ENCODE measurements at places on chromosomes 11 and 22.
A peak's percentile ranks its signal among the peaks of the same experiment; 100 is the strongest.

GRCh38 chr11:68923614-68924013, 19.9 kb downstream of the IGHMBP2 start:
- DNase-seq, result no peak

DNA sequence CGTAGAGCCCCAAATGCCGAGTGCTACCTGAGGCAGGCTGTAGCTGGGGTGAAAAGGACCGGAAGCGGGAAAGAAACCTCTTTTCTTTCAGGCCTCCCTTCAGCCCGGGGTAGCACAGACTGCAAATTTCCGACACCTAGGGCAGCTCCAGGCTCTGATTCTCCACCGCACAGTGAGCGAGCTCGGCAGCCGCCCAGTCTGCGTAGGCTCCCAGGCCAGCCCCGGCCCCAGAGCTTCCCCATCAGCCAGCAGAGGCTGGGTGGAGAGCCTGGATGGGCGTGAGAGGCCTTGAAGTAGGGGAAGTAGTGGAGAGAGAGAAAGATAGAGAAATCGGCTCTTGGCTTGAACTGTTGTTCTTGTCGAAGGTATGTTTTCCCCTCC, 9.3 kb upstream of the PAX6 start:
- peak; percentile 70 for DNase-seq

GRCh38 chr11:62024936-62025486, 57.6 kb upstream of the FTH1 start:
- no peak for DNase-seq

- DNase-seq, result no peak
Observed at GRCh38 chr11:78428773-78429172, 11.2 kb upstream of the GAB2 start.

DNA sequence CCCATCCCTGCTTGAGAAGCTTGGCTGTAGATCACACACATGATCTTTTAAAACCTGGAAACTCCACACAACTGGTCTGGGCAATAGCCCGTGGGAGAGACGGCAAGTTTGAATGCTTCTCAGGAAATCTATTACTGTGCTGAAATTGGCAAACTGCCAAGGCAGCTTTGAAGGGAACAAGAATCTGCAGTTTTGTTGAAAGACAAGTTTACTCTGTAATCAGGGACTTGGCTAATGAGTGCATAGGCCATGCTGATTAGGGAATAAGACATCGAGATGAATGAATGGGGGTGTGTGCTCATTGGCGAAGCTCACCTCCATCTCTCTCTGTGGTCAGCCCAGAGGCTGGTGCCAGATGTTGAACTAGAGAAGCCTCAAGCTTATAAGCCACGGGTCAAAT, 218.8 kb downstream of the HIPK3 start:
- DNase-seq, result no peak

GRCh38 chr22:30327864-30328345, 1.2 kb upstream of the TBC1D10A start:
- no peak for DNase-seq

DNA sequence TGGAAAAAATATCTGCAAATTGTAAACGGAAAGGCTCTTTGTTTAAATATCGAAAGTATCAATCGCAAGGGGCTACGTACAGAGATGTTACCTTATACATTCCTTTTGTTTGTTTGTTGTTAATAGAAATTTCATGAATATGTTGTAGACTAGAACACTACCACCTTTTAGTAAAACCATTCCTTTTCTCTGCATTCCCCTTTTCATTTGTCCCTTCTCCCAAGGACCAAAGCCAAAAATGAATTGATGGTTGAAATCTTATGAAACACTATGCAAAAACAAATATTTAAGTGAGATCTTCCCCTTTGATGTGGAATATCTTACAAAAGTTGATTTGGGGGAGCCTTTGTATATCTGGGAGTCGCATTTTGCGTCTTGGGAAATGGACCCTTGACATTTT, 2.1 kb downstream of the SLC17A6 start:
- no peak for DNase-seq

- no peak for DNase-seq
Observed at GRCh38 chr11:42779555-42779954, 532.2 kb upstream of the API5 start.

GRCh38 chr11:64800303-64801157, 2.5 kb downstream of the MAP4K2 start:
- no peak for DNase-seq

- no peak for DNase-seq
Observed at GRCh38 chr11:3866206-3866605, 10.7 kb downstream of the STIM1 start.

GRCh38 chr11:65891219-65892136, 1.0 kb downstream of the CCDC85B start:
- DNase-seq, result no peak

DNA sequence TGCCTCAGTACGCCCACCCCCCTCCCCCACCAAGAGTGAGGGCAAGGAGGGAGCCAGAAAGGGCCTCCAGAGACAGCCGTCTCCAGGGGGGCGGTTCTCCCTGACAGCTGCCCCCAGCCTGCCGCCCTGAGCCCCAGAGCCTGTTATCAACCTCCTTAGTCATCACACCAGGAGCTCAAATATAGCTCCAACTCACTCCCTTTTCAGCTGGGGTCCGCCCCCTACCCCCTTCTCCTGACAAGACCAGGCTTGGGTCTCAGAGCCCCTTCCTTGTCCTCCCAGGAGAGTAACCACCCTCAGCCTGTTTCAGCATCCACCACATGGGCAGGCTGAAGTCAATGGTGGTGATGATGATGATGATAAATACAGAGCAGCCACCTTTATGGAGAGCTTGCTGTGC, 2.5 kb upstream of the INPP5J start:
- DNase-seq, result no peak

DNA sequence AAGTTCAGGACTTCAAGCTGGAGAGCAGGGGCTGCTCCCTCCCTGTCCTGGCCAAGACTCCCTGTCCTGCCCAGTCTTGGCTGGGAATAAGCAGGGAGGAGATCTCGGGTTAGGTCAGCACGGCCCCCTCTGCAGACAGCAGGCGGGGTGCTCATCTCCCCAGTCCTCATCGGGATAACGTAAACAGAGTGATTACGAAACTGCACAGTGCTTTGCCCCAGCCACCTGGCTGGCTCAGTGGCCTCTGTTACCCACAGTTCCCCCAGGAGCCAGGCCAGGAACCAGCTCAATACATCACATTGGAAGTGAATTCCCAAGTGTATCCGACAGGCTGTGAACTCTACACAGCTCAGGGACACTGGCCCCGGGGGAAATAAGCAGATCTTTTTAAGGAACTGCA, 42.7 kb upstream of the KCNJ11 start:
- no peak for DNase-seq

DNA sequence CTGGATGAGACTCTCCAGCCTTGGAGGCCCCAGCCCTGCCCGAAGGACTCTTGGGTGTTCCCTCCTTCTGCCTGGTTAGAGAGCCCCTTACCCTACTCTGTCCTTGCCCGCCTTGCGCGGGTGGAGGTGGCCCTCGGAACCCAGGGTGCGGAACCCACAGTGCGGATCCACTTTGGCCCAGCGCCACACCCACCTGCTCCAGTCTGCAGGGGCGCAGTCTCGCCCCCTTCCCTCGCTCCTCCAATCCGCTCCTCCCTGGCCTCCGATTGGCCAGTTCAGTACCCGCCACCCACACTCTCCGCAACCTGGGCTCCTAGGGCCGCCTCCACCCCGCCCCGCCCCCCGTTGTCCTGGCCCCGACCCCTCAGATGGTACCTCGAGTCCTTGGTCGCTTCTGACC, 2.4 kb downstream of the CAPN1 start:
- DNase-seq, result peak; percentile 36

GRCh38 chr22:27990451-27990840, 71.4 kb upstream of the PITPNB start:
- peak; percentile 3 for DNase-seq
